Activated CD4-positive, CD25-positive, alpha-beta regulatory T cell treated with anti-CD3 and anti-CD28 coated beads, Interleukin-2, amount 50 U/mL, for 16 hours (primary cell): ENCODE measurements at places on chromosomes 3 and 15.

DNA sequence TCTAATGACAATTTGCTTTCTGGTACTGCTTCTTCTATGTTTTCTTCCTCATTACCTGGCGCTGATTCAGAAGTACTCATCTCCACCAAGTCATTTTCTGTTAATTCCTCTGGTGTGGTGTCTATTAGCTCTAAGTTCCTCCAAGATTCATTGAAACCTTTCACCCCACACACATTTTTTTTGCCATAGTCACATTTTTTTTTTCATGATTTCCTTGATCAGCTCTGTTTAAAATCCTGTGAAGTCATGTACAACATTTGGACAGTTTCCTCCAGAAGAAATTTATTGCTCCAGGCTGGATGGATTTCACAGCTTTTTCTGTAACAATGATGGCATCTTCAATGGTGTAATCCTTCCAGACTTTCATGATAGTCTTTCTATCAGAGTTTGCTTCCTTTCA, 243.2 kb upstream of the VEPH1 start:
- DNase-seq = no peak

DNA sequence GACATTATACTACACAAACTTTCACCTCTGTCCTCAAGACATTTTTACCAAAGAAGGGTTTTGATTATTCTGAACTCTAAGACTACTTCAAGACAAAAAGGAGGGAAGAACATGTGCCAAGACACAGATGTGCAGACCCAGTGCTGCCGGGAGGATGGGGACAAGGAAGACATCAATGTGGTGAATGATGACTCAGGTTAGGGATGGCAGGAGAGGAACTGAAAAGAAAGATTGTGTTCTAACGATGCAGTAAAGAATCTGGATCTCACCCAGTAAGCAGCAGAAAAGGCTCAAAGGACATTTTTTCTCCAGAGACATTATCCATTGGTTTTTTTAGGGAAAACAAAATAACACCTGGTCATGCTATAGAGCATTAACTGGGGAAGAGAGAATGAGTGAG, 449.9 kb upstream of the NR2F2 start:
- no peak for DNase-seq

GRCh38 chr15:98896002-98896721, 111.4 kb downstream of the PGPEP1L start:
- no peak for DNase-seq

DNA sequence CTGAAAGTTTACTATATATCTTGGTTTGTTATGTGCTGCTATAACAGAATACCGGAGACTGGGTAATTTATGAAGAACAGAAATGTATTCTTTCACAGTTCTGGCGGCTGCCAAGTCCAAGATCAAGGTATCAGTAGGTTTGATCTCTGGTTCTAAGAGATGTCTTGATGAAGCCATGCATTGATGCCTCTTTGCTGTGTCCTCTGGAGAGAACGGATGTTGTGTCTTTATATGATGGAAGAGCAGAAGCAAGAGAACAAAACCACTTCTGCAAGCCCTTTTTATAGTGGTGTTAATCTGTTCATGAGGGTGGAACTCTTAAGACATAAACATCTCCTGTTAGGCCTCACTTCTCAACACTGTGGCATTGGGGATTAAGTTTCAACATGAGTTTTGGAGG, 62.7 kb downstream of the TCF12 start:
- no peak for DNase-seq

DNA sequence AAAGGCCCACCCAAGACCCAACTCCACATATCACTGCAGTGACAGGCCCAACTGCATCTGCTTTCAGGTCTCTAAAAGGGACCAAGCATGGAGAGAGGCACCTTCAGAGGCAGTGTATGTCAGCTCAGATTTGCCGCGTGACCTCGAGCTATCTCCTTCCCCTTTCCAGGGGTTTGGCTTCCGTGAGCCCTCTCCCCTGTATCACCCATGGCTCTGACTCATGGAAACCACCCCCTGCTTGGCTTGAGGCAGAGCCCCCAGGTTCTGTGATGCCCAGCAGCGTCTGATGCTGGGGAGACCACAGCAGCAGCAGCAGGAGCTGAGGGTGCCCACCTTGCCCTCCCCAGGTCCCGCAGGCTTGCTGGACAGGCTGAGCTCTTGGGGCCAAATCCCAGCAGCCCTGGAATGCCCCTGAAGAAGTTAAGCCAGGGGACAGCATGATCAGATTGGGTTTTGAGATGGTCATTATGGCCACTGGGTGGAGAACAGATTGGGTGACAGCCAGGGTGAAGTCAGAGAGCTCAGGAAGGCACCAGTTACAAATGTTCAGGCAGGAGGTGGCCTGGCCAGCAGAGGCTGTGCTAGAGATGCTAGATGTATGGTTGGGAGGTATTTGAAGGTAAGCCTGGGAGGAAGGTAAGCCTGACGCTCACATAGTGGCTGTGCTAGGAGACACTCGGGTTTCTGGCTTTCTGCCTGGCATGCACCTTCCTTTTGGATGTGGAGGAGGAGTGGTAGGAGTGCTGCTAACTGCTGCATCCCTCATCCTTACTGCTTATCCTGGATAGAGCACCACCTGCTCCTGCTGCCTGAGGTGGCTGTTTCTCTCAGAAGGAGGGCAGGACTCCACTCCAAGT, 42.9 kb downstream of the FGD5 start:
- DNase-seq = no peak

GRCh38 chr15:70348581-70349344, 251.0 kb upstream of the TLE3 start:
- no peak for DNase-seq

DNA sequence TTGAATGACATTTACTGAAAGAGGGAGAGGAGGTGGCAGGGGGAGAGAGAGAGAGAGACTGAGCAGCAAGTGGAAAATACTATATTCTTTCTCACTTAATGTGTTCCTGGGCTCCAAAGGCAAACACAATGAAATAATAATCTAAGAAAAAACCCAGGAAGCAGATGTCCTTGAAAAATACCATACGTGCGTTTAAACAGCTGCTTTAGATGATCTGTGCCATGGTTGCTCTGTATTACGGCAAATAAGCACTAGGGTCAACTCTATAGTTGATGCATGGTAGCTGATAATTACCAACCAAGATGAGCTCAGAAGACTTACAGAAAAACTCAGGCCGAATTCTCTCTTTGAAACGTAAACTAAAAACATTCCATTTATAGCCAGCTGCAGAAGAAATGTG, 410.3 kb upstream of the TBL1XR1 start:
- DNase-seq = no peak

GRCh38 chr15:50940506-50940905, 32.0 kb downstream of the AP4E1 start:
- DNase-seq = no peak

GRCh38 chr3:11739706-11740105, 96.0 kb upstream of the VGLL4 start:
- DNase-seq = no peak

DNA sequence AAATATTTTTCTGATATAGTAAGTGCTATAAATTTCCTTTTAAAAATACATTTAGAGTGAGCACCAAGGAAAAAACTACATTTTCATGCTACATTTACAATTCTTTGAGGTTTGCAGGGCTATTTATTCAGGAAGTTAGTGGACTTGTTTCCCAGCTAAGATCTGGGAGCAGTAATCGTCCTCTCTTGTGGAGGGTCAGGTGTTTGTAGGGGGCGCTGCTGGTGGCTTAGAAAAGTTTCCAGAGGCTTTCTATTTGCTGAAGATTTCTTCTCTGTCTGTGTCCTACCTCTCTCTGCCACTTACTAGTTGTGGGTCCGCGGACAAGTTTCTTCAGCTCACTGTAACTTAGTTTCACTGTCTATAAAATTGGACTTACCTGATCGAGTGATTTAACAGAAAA, 163.9 kb downstream of the PEX5L start:
- no peak for DNase-seq

- no peak for DNase-seq
These were observed 542 bp upstream of the UBAP1L start for GRCh38 chr15:65115542-65115941.

- no peak for DNase-seq
These were observed 17.9 kb upstream of the EPB42 start for GRCh38 chr15:43238671-43239131.

DNA sequence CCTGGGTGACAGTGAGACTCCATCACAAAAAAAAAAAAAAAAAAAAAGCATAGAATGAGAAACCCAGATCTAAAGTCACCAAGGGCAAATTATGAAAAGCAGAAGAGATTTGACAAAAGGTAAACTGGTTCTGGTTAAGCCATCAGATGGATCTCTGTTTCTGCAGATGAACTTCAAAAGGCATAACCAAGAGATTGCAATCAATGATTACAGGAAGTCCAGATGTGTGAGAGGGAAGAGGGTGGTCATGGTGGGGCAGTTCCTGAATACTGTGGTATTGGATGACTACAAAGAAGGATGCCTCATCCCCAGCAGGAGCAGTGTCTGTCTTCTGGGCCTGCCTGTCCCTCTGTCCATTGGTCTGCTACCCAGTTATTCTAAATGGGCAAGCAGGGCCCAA, 3.8 kb downstream of the P4HTM start:
- DNase-seq = no peak

DNA sequence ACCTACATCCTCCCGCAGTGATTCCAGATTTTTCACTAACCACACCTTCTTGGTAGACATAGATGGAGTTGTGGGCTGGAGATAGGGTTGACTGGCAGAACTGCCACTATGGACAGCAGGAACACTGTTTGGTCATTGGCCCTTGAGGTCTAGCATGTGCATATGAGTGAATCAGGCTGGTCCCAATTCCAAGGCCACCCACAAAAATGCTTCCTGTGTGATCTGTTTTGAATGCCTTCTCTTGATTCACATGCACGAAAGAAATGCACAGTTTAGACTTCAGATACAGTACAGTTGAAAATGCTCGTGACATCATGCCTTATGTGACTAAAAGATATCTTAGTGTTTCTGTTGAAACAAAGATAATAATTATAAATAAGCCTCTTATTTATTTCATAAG, 285.8 kb upstream of the SEMA6D start:
- no peak for DNase-seq

DNA sequence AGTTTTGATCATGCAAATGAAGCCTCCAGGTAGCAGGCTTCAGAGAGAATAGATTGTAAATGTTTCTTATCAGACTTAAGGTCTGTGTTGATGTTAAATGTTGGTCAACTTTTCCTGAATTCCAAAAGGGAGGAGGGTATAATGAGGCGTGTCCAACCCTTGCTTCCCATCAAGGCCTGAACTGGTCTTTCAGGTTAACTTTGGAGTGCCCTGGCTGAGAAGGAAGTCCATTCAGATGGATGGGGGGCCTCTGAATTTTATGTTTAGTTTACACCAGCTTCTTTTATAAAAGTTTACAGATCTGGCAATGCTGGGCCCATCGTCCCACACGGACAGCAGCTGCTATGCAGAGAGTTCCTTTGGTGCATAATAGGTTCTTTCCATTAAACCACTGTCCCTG, 8.9 kb downstream of the CCDC13 start:
- DNase-seq = no peak

- no peak for DNase-seq
These were observed 92.0 kb upstream of the GBE1 start for GRCh38 chr3:81853431-81853830.

GRCh38 chr3:129481766-129482332, 41.8 kb downstream of the IFT122 start:
- peak; percentile 22 for DNase-seq

DNA sequence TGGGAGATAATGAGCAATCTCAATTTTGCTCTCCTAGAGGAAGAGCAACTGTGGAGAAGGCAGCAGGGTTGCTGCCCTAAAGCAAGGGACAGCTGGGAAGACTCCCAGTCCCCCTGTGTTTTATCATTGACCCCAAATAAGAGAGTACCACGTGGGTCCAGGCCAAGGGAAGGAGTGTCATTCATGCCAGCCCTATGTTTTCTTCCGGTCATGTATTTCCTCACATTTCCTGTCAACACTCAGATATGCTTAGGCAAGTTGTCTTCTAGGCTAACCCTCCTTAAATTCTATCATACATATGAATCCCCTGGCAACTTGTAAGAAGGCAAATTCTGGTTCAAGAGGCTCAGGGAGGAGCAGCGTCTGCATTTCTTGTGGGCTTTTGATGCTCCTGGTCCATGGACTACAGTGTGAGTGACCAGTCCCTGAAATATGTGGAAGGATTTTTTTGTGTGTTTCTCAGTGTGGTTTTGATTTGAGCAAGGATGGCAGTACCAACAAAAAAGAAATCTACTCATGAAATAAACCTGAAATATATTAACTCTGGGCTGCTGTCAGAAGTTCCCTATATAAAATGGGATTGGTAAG, 31.9 kb upstream of the RPP14 start:
- DNase-seq = no peak

DNA sequence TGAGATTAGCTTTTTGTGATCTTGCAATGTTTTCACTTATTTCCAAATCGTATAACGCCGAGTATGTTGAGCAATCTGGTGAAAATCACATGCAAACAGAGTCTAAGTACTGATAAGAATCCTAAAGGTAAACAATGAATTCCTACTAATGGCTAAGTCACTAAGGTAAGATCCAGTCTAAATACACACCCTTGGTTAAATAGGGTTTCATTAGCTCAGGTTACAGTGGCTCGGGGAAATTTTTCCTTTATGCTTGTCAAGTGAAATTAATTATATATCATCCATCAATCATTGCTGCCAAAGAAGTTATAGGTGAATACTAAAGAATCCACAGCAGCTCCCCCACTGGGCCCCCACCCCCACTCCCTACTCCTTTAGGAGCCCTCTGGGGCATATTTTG, 139.3 kb downstream of the SOX2 start:
- no peak for DNase-seq

DNA sequence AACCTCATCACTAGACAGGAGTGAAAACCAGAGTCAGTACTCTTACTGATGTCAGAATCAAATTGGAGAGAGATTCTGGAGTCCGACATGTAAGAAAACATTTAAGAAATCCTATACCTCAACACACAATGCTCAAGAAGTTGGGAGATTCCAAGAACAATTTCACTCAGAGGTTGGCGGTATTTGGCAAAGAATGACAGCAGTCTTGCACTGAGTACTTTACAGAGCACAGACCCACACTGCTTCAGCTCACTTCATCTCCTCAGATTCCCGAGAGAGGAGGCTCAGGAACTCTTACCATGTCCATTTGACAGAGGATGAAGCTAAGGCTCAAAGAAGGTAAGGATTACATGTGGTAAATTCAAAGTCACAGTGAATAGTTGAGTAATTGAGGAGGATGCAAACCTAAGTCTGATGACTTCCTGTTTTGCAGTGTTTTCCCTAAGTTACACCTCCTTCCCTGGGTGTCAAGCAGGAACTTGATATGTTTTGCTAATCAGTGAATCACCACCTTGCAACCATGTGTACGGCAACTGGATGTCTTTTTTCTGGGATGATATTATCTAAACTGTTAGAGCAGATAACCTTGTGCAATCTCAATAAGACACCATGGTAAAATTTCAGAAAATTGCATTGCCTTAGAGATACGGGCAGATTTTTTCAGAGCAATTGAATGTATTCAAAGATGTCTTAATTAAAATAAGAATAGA, 61.3 kb upstream of the MME start:
- DNase-seq = no peak
